ENCODE measurements at places on chromosomes 4 and X.

- DNase-seq, result no peak
Measured at GRCh38 chr4:142142366-142143054, 506.1 kb downstream of the IL15 start.

DNA sequence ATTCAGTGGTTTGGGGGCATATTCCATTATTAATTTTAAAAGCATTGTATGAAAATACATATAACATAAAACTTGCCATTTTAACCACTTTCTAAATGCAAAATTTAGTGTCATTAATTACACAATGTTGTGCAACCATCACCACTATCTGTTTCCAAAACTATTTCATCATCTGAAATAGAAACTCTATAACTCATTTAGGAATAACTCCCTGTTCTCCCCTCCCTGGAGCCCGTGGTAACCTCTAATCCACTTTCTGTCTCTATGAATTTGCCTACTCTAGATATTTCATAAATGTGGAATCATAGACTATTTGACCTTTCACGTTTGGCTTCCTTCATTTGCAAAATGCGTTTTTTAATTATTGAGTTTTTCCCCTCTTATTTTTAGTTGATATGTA, 101.4 kb upstream of the GPC4 start:
- DNase-seq, result no peak

GRCh38 chr4:139036885-139037284, 21.3 kb downstream of the NOCT start:
- DNase-seq, result no peak

- no peak for DNase-seq
Measured at GRCh38 chr4:144819591-144819990, 173.6 kb downstream of the HHIP start.

DNA sequence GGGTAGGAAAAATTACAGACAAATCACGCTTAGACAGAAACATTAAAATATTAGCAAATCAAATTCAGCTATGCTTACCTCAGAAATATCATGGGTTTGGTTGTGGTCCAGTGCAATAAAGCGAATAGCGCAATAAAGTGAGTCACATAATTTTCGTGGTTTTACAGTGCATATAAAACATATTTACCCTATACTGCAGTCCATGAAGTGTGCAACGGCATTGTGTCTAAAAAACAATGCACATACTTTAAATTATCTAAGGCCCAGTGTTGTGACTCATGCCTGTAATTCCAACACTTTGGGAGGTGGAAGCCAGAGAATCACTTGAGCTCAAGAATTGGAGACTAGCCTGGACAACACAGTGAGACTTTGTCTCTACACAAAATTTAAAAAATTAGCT, 195.7 kb upstream of the IL1RAPL1 start:
- DNase-seq, result no peak

GRCh38 chrX:24561121-24561520, 86.0 kb downstream of the PCYT1B start:
- no peak for DNase-seq

DNA sequence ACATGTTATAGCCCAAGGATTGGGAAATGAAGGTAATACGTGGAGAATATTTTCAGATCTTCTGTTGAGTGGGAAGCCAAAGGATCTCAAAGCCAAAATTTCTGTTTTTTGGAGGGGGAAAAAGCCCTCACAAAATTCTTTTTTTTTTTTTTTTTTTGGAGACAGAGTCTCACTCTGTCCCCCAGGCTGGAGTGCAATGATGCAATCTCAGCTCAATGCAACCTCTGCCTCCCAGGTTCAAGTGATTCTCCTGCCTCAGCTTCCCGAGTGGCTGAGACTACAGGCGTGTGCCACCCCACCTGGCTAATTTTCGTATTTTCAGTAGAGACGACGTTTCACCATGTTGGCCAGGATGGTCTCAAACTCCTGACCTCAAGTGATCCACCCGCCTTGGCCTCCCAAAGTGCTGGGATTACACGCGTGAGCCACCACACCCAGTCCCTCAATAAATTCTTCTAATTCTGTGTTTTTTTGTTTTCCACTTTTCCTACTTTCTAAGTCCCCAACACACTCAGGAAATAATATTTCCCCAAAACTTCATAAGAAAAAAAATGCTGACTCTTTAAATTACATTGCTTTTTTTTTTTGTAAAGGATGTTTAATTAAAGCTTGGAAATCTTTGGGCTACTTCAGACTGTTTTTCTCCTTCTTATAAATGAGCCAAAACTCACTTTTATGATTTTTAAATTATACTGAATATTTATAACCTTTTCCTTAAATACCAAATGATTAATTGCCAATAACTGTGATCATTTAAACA, 51.6 kb downstream of the RPS3A start:
- no peak for DNase-seq

DNA sequence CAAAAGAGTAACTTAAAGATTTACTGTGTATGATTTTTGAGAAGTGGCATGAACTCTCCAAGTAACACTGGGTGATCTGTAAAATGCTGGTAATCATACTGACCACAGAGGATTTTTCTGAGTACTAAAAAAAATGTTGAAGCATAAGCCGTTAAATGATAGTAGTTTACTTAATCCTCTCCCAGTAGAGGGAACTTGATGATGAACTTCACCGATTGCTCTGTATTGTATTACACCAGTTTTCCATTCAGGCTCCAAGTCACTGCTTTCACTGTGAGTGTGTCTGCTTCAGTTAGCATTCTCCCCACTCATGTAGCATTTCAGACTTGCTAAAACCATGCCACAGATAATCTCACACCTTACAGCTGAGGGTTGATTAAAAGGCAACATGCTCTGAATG, 294.1 kb downstream of the GBA3 start:
- no peak for DNase-seq

- no peak for DNase-seq
Measured at GRCh38 chr4:16161851-16162408, 64.3 kb downstream of the TAPT1 start.

GRCh38 chrX:97199501-97199900, 315.8 kb downstream of the RPA4 start:
- no peak for DNase-seq

- DNase-seq, result no peak
Measured at GRCh38 chrX:78125148-78125547, 14.3 kb downstream of the TAF9B start.

GRCh38 chrX:29746326-29746725, 469.0 kb upstream of the MAGEB2 start:
- no peak for DNase-seq

DNA sequence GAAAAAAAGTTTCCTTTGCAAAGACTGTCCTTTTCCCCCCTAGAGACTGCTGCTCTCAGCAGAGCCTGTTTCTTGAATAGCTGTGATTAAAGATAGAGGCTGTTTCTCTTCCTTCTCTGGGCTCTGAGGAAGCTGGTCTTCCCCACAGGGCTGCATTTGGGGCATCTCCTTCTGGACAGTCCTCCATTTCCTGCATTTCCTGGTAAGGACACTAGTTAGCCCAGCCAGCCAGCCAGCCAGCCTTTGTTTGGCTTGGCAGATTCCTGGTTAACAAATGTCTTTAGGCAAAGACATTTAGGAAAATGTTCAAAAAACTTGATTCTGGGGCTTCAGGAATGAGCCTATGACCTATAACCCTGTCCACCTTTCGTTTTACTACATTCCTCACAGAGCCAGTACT, 34.0 kb upstream of the PLAC1 start:
- DNase-seq, result no peak
